ENCODE measurements at places on chromosomes 16 and 17. TPM values are rescaled to one million over a fixed set of nuclear protein-coding genes. Genes with fewer than 3 reads are reported as not detected.
A peak's percentile ranks its signal among the peaks of the same experiment; 100 is the strongest.

SLC38A8 gene
- not detected for total RNA-seq

- H3K36me3 ChIP-seq = no peaks in the 10 kb centered on the region
- H3K27me3 ChIP-seq = no peaks in the 10 kb centered on the region
- H3K27ac ChIP-seq = no peak overlapping the region
- H3K4me3 ChIP-seq = peak overlapping the region; percentile 70
- no peak for DNase-seq
Measured at GRCh38 chr16:2904922-2905240, 6.8 kb upstream of the FLYWCH1 start.

NUPR1 gene
- total RNA-seq = 85.3 TPM

DNA sequence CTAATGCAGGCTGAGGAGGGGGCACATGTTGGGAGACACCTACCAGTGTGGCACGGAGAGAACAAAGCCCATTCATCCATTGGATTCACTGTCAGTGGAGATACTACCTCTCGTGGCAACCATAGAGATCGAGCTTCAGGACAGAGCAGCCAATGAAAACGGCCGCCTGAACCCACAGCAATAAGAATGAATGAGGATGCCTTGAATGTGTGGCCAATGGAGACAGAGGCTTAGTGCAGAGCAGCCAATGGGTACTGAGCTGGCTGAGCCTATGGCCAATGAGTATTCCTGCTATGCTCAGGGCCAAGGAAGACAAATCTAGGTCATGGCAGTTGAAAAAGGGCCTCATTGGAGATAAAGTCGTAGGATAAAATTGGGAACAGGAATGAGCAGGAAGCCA is 10.9 kb downstream of the ARHGEF15 start:
- no peaks in the 10 kb centered on the region for H3K4me1 ChIP-seq
- no peaks in the 10 kb centered on the region for H3K27me3 ChIP-seq
- no peak for DNase-seq
- no peak overlapping the region for H3K27ac ChIP-seq
- H3K36me3 ChIP-seq = no peaks in the 10 kb centered on the region

DNA sequence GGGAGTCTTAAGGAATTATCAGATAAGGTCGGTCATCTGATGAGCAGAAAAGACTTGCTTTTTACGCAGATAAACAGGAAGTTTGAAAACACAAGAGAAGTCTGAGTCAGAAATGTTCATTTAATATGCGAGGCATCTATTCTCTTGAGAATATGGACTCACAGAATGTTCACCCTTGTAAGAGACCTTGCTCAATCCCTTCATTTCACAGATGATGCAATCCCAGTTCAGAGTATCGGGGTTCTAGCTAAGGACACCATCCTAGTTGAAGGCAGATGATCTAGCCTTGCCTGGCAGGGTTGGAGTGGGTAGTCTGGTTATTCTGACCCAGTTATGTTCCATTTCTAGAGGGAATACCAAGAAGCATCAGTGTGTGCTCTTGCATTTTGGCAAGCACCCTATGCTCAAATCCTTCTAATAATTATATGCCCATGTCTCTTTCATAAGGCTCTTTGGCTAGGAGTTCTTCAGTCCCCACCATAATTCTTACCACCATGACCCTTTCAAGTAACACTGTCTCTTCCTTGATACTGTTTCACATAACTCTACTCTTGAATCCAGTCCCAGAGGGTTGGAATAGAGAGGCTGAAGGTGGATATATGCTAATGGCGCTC is 42.5 kb downstream of the YPEL2 start:
- no peaks in the 10 kb centered on the region for H3K36me3 ChIP-seq
- H3K27ac ChIP-seq = peak overlapping the region; percentile 99
- no peak overlapping the region for H3K4me3 ChIP-seq
- peaks cover 12% of the 10 kb centered on the region for H3K4me1 ChIP-seq

- no peaks in the 10 kb centered on the region for H3K36me3 ChIP-seq
- H3K4me3 ChIP-seq = no peak overlapping the region
- DNase-seq = no peak
- H3K4me1 ChIP-seq = peaks cover 2% of the 10 kb centered on the region
- H3K27me3 ChIP-seq = no peaks in the 10 kb centered on the region
Measured at GRCh38 chr17:77106874-77107358, 33.9 kb upstream of the SEC14L1 start.

GRCh38 chr16:3879258-3879886 is 1.1 kb downstream of the CREBBP start:
- DNase-seq = peak; percentile 87
- H3K4me1 ChIP-seq = peaks cover 2% of the 10 kb centered on the region
- no peak overlapping the region for H3K27ac ChIP-seq
- H3K36me3 ChIP-seq = no peaks in the 10 kb centered on the region
